ENCODE measurements at places on chromosomes 11 and 22.
A peak's percentile ranks its signal among the peaks of the same experiment; 100 is the strongest.

DNA sequence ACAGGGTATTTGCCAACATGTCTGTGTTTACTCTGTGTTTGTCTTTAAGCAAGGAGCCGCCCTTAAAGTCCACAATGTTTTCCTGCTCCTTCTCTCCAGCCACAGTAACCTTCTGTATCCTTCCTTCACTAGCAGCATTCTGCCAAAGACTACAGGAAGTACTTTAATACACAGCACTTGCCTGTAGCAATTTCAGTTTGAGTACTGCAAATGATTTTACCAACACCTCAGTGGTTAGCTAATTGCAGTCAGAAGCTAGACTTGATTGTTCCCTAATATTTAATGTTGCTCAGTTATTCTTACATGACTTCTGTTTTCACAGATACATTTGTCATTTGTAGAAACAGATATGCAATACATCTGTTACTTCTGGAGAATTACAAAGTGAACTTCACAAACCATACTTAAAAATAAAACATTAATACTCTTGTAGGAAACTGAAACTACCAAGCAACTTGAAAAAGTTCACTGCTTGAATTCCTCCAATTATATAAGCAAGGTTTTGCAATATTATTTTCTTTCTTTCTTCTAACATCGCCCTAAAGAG is 69.1 kb downstream of the FCHSD2 start:
- no peak for DNase-seq

GRCh38 chr11:19774817-19775580 is 62.4 kb downstream of the NAV2 start:
- no peak for DNase-seq

- no peak for DNase-seq
Measured at GRCh38 chr11:73040046-73040445, 102.1 kb downstream of the FCHSD2 start.

- DNase-seq, result no peak
Measured at GRCh38 chr22:50505276-50505775, 2.2 kb downstream of the LMF2 start.

DNA sequence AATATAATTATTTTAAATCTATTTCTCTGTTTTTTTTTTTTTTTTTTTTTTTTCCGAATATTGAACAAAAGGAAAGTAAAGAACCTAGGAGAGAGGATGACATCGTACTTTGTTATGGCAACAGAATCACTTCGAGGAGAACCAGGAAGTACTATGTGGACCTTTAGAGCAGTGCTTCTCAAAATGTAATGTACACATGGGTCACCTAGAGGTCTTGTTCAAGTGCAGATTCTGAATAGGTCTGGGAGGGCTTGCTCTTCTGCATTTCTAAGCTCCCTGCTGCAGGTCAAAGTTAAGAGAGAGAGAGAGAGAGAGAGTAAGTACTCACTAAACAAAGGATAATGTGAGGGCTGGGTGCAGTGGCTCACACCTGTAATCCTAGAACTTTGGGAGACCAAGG is 419.5 kb upstream of the TENM4 start:
- no peak for DNase-seq

DNA sequence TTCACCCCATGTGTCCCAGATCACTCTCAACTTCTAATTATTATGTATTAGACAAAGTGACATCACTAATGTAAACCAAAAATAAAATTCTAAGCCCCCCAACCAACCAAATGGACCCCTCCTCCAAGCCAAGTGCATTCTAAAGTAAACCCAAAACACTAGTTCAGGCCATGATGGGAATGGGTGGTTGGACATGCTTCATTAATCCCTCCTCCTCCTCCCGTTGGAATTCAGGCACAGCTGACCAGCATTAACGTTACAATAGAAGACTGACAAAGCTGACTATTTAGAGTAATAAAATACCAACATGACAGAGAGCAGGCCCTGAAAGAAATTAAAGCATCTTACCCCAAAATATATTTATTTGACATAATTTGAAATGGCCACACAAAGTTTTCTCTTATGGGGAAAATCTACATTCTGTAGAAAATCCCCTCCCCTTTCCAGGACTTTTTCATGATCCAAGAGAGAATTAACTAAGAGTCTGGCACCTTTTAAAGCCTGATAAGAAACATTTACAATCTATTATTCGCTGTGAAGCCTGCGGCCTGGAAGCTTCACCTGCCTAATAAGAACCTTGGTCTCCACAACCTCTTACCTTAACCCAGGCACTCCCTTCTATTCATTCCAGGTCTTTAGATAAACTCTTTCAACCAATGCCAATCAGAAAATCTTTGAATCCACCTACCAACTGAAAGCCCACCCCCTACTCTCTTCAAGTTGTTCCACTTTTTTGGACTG is 948.5 kb upstream of the CCDC90B start:
- no peak for DNase-seq

- no peak for DNase-seq
Measured at GRCh38 chr11:20038412-20038811, 121.9 kb downstream of the DBX1 start.

DNA sequence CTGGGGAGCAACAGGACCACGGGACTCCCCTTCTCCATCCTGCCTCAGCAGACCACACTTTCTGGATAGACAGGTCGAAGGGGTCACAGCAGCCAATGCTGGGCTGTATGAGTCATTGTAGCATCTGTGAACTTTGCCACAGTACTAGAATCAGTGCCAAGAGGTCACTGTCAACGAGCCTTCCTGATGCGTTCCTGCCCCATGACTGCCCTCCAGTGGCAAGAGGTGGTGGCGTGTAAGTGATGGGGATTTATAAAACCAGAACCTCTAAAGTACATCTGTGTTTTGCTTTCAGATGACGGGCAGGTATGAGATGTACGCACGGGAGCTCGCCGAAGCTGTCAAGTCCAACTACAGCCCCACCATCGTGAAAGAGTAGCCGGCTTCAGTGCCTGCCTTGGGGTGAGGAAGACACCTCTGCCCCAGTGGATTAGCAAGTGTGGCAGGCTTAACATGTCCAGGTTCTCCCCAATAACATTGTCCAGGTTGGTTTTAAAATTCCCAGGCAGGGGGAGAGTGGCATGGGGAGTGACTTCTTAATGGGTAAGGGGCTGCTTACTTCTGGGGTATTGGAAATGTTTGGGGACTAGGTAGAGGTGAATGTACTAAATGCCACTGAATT is 29.4 kb downstream of the GUCD1 start:
- peak; percentile 47 for DNase-seq

- no peak for DNase-seq
Measured at GRCh38 chr22:43919106-43919973, 4.3 kb upstream of the PNPLA3 start.

DNA sequence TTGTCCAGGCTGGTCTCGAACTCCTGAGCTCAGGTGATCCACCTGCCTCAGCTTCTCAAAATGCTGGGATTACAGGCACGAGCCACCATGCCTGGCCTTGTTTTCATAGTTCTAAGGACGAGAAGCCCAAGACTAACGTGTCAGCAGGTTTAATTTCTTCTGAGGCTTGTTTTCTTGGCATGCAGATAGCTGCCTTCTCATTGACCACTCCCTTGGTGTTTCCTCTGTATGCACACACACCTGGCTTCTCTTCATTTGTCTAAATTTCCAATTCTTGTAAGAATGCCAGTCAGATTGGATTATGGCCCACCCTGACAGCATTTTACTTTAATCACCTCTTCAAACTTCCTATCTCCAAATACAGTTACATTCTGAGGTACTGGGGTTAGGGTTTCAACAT is 72.5 kb upstream of the CTSC start:
- no peak for DNase-seq

DNA sequence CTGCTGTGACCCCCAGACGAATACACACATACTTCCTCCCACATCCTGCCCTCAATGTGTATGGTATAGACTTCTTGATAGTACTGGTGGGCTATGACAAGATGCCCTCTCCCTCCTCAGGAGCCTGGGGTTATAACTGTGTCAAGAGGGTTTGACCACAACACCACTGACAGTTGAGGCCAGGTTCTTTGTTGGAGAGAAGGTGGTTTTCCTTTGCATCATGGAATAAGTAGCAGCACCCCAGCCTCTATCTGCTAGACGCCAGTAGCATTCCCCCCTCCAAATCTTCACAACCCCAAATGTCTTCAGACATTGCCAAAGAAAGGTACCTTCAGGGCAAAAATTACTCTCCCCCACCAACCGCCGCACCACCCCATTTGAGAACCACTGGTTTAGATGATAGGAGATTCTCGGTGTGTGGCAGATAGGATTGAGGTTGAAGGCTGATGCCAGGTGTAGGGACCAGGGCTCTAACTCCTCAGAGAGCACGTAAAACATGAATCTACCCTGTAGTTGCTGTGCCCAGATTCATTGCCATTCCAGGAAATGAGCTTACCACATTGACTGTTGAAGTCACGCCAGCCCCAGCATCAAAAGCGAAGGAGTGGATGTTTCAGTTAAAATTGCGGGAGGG is 5.5 kb upstream of the MYO18B start:
- DNase-seq, result no peak

DNA sequence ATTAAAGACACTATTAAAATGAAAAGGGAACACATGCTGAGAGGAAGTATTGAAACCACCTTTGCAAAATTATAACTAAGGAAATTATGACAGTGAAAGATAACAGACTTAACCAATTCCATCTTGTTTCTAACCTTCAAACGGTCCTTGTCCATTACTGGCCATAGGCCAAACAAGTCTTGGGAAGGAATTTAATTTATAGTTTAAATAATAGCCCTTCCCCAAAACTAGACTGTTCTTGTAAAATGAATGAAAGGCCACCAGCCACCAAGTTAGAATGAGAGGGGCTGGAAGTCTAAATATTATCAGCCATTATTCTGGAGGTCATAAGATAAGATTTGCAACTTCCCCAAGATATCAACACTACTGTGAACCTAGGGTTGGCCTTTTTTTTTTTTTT is 1.8 kb upstream of the TALDO1 start:
- DNase-seq, result no peak

DNA sequence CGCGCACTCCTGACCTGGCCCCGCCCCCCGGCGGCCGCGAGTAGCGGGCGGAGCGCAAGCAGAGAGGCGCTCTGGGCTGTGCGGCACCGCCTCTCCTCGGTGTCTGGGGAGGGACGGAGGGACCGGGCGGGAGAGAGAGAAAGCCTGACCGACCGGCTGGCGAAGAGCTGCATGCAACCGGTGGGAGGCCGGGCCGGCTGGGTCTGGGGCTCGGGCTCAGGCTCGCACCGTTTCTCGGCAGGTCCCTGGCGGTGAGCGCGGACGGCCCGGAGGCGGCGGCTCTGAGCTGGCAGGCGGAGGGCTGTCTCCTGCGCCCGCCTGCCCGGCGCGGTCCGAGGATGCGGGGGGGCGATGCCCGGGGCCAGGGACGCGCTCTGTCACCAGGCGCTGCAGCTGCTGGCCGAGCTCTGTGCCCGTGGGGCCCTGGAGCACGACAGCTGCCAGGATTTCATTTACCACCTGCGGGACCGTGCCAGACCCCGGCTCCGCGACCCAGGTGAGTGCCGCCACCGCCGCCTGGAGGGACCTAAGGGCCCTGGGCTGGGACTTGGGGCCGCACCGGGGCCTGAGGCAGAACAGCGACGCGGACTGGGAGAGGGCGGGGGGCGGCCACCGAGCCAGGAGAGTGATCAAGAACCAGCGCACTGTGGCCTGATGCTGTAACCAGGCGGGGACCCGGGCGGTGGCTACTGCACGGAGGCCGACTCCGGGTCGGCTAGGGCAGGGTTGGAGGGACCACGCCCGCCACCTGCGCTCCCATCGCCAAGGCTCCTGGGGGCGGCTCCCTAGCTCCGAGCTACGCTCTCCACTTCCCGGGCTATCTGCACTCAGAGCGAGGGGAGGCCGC is at the start of gene SYT9:
Gene SYT9 (plus strand): TSS at position 69 of the 847 bp plus-strand sequence. CDS start 283 bp downstream, at position 352.
- no peak for DNase-seq

DNA sequence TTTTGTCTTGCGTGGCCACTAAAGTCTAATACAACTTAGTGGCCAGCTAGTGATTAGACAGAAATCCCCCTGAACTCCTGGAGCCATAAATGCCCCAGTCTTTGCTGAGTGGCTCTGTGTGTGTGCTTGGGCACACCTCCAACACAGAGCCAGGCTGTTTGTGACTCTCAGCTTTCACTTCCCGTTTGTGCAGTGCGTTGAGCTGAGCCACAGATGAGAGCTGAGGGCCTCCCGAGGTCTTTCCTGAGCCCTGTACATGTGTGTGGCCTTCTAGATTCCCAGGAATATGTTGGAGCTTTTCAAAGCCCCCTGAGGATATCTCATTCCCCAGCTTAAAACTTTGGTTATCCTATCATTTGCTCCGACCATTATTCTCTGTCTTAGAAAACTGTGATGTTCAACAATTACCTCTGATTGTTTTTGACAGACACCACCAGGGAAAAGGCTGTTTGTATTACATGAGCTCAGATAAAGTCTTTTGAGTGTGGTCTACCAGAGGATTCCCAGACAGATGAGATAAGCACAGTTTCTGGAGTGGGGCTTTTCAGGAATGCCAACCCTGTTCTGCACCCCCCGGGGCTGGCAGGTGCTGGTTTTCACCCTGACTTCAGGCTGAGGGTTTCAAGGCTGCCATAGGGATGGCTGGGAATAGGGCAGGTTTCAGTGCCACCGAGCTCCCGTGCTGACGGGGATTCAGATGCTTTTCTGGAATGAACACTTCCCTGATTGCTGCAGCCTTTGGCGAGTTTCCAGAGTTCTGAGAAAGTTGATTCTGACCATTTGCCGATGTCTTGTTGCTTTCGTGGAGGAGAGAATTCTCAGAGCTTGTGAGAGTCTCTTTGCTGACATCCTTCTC is 23.8 kb downstream of the IGHMBP2 start:
- DNase-seq, result no peak

- DNase-seq, result no peak
Measured at GRCh38 chr11:70627219-70627618, 228.9 kb downstream of the CTTN start.

DNA sequence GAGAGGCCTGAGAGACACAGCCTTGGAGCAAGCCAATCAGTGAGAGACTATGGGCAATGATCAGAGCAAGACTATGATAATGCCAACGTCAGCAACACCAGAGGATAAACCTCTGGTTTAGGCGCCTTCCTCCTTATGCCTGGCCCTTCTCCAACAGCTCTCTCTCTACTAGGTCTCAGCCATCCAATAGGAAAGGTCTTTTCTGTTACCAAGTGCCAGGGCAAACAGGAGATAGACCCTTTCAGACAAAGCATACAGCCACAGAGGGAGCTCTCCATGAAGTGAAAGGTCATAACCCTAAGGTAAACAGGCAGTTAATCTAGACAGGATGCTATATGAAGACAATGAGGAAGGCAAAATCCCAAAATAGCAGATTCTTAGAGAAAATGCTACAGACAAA is 9.5 kb downstream of the STK33 start:
- DNase-seq, result no peak

All from stimulated activated CD8-positive, alpha-beta memory T cell treated with anti-CD3 and anti-CD28 coated beads, Interleukin-7, amount 100 ng/mL, for 1 hour (primary cell).